ENCODE measurements at places on chromosomes 11 and 22.

- no peak for DNase-seq
Observed at GRCh38 chr11:59187035-59187434, 15.1 kb downstream of the DTX4 start.

DNA sequence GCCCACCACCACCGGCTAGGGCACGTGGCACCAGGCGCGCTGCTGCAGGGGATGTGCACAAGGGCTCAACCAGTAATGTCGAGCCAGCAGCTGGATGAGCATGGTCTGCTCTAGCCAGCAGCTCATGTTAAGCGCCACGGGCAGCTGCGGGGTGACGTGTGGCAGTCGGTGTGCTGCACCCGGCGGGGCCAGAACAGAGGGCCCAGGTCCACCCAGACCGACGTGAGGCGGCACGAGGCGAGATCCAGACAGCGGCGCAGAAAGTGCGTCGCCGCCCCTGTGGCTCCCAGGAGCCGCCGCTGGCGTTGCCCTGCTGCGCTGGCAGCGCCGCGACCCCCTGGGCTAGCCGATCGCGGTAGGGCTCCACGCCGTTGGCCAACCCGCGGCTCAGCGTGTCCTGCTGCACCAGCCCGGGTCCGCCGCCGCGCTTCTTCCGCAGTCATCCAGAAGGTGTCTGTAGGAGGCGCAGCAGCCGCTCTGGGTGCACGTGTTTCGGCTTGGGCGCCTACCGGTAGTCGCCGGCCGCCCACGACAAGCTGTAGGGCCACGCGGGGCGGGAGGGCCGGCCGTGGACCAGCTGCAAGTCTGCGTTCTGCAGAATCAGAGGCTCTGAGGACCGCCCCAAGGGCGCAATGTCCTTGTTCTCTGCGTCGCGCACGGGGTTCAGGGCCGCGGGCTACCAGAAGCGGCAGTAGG is 4.6 kb upstream of the GALR3 start:
- DNase-seq = peak; percentile 45

DNA sequence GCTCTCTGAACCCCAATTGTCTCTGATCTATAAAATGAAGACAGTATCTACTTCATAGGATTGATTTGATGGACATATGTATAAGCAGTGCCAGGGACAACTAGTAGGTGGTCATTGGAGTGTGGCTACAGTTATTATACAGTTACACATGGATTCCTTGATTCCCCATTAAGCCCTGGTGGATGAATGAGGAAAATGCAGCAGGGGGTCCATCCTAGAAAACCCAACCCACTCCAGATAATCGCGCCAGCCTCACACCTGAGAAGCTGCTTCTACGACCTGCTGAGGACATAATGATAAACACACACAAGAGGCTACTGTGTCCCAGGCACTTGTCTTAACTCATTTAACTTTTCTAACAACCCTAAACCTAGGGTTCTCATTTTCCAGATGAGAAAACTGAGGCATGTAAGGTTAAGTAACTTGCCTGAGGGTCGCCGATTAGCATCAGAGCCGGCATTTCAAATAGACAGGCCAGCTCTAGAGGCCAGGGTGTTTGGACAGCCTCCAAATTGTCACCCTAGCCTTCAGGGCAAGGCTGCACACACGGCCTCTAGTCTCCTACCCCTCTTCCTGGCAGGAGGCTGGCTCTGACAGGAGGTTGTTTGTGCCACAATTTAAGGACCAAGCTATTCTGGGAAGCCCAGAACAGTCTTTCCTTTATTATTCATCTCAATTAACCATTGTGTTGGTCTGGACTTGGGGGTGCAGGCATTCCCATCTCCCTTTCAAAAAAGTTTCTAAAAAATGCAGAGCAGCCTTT is 3.8 kb upstream of the C11orf91 start:
- DNase-seq = no peak

GRCh38 chr11:113496026-113496651 is 20.9 kb upstream of the DRD2 start:
- DNase-seq = no peak

- no peak for DNase-seq
Observed at GRCh38 chr11:9139628-9140357, 48.4 kb upstream of the SCUBE2 start.

DNA sequence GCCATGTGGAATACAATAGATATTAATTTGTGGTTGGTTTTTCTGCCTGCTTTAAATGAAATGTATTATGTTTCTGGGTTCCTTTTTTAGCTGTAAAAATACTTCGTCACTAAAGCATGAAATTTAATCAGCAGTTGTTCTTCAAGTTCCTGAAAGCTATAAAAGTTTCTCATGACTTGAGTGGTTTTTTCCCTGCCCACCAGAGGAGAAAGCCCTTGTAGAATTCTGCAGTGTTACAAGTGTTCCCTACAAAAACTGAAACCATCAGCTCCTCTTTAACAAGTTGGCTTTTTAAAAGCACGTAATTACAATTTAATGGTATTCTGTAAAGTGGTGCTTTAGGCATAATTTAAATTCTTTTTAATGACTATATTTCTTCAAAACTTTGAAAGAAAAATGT is 56.2 kb downstream of the PANX1 start:
- DNase-seq = no peak

DNA sequence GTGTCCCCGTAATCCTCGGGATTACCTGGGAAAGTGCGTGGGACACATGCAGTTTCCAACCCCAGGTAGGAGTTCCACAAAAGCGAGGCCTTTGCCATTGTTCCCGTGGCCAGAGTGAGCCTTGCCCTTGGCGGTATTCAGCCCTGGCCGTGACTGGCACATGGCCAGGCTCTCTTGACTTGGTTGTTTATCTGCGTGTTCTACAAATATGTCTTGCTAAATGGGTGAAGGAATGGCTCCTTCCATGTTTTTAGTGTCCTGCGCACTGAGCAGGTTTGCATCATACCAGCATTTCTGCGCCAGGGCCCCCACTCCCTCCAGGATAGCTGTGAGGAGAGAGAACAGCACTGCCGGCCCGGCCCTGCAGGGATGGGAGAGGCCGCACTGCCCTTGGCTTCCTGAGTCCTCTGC is 20.0 kb downstream of the POLR3H start:
- DNase-seq = no peak

- no peak for DNase-seq
Observed at GRCh38 chr11:126339863-126340434, 15.5 kb upstream of the ST3GAL4 start.

DNA sequence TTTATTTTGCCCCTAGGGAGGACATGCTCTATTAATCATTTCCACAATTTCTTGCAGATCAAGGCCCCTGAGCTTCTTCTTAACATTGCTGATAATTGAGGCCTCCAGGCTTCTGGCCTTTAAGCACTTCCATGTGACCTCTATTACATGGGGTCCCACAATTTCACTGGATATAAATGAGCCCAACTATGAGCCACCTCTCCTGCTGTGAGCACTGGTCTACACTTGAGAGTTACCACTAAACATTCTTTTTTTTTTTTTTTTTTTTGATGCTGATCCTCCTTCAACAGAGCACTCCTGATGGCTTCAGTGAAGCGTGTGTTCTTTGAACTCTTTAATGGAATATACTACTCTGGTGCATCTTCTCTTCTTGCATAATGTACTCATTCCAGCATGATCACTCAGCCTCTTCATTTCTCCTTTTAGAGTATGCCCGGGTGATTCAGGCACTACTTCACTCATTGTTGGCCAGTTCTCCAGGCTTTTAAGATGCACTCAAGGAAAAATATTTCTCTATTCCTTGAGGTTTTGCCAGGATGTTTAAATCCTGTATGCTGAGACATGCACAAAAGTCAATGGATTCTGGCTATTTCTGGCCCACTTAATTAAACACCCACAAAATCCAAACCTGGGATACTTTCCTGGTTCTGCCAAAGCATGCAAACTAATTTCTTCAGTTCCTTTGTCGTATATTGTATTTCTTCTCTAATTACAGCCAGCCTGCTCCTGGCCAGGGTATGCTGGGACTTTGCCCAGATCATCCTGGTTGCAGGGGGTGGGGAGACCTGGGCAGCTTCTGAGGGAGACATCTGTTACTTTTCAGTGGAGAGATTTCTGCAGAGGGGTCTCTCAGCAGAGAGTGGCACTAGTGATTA is 257.8 kb upstream of the LUZP2 start:
- DNase-seq = no peak

DNA sequence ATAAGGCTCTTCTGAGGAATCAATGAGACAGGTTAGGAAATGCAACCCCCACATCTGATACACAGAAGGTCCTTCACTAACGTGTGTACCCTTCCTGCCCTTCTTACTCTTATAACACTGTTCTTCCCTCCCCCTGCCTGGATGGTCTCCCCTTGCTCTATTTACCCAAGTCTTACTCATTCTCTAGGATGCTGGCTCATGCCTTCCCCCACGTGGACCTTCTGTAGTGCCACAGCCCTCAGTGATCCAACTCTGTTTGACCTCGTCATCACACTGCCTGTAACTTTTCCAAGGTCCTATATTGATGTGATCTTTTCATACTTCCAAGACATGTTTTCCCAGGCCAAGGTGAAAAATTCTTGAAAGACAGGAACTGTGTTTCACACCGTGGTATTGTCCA is 79.8 kb downstream of the C11orf58 start:
- no peak for DNase-seq

DNA sequence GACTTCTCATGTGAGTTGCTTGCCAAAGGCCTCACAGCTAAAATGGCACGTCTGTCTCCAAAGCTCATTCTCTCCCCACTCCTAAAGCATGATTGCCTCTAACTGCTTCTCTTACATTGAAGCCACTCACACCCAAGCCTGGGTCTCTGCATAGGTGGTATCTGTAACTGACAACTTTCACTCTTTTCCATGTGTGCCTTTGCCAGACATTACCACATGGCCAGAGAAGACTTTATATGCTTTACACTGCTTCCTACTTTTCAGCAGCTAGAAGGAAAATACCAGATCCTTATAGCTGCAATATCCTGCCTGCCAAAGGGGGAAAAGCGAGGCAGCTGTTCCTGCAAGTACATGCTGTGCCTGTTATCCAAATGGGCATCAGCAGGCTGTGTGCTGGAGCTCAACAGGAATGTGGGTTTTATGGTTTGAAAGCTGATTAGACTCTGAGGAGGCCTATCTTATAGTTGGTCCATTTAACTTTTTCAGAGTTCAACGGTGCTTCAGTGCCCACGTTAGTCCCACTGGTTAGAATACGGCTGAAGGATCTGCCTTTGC is 547.1 kb downstream of the RAB38 start:
- DNase-seq = no peak

DNA sequence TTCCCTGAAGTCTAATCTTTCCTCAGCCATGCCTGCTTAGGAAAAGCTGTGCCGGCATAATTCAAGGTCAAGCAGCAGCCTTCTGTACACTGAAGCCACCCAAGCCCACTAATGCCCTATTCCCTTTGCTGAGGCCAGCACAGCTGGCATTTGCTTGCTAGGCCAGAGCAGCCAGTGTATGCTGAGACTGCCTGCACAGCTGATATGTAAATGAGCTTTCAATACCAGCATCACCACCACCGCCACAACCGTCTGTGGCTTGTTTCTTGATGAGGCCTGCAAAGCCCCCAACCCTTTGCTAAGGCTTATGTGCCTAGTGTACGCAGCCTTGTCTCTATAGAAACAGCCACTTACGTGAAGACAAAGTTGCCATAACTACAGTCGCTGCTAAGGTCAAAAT is 56.3 kb upstream of the TNRC6B start:
- no peak for DNase-seq

GRCh38 chr11:18016789-18017188 is 3.9 kb upstream of the SERGEF start:
- no peak for DNase-seq

DNA sequence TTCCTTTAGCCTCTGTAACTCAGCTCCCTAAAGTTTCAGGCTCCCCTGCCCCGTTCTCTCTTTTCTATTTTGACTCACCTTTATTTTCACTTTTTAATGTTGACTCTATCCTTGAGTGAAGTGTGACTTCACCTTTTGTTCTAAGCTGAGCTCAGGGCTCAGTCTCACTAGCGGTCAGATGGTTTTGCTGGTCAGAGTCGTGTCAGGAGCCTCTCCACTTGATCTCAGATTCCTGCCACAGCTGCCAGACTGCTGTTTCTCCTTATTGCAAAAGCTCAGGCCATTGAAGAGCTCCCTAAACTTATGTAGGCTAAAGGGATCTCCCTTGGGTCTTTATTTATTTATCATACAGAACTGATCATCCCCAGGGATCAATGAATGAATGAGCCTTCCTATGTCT is 13.7 kb upstream of the POU2AF2 start:
- DNase-seq = no peak

GRCh38 chr22:39927544-39927943 is 26.7 kb downstream of the GRAP2 start:
- DNase-seq = no peak

DNA sequence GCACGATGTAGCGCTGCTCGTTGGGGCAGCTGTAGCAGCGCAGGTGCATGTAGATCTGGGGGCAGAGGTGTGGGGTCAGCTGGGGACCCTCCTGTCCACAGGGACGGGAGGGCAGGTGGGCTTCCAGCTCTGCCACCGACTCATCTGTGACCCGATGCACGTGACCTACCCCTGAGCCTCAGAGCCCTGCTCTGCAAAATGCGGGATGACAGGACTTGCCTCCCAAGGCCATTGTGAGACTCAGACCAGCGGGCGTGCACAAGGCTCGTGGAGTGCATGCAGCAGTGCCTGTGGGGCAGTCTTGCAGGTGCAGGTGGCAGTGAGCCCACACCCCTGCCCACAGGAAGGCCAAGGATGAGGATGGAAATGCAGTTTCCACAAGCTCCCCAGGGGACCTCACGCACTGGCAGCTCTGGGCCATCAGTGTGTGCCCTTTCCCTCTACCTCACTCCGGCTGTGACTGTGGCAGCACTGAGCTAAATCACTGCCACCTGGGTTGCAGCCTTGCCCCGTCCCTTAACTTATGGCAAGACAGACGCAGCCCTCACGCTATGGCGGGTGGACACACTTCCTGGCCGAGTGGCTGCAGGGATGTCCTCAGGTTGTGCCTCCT is 26.7 kb downstream of the TMEM184B start:
- no peak for DNase-seq

All from activated CD8-positive, alpha-beta memory T cell treated with anti-CD3 and anti-CD28 coated beads for 1 hour (primary cell).